NT2/D1 (cell line): ENCODE measurements at places on chromosomes 13 and 19.
A peak's percentile ranks its signal among the peaks of the same experiment; 100 is the strongest.

- no peak for DNase-seq
These were observed 5.5 kb upstream of the ADAMTS10 start for GRCh38 chr19:8615813-8616596.

DNA sequence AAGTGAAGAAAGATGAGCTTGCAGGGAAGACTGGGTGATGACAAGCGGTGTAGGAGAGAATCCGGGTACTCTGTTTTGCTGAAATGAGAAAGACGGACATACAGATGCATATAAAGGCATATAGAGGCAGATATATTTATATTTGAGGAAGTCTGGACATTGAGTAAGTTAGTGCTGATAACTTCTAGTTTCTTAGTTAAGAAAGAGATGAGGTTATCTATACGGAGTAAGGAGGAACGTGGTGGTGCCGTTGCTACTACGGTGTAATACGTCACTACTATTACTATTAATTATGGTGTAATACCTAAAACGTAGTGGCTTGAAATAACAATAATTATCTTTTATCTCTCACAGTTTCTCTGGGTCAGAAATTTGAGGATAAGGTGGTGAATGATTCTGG lies 9.8 kb upstream of the CPB2 start:
- no peak for DNase-seq

GRCh38 chr19:1101337-1101698 lies 2.5 kb upstream of the GPX4 start:
- no peak for DNase-seq

- no peak for DNase-seq
These were observed 64.8 kb upstream of the FLT1 start for GRCh38 chr13:28559636-28560259.

- DNase-seq: no peak
These were observed 523.7 kb upstream of the HTR2A start for GRCh38 chr13:47420568-47420967.

- peak; percentile 47 for DNase-seq
These were observed 8.6 kb downstream of the LTBP4 start for GRCh38 chr19:40609561-40610395.

GRCh38 chr13:79662882-79663281 lies 181.9 kb downstream of the NDFIP2 start:
- no peak for DNase-seq

- no peak for DNase-seq
These were observed 189.7 kb downstream of the SHISA2 start for GRCh38 chr13:25862156-25862555.

DNA sequence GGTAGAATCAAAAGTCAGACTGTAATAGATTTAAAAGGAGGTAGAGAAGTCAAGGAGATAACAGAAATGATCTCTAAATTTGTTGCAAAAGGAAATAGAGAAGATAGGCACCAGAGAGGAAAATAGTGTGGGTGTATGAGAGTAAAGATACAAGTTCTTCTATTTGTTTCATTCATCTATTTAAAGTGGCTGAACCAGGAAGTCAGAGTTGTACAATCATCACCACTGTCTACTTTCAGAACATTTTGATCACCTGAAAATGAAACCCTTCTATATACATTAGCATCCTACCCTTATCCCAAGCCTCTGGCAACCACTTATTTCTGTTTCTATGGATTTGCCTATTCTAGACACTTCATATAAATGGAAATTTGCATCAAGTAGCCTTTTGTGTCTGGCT lies 36.7 kb downstream of the INTS6 start:
- DNase-seq: no peak

DNA sequence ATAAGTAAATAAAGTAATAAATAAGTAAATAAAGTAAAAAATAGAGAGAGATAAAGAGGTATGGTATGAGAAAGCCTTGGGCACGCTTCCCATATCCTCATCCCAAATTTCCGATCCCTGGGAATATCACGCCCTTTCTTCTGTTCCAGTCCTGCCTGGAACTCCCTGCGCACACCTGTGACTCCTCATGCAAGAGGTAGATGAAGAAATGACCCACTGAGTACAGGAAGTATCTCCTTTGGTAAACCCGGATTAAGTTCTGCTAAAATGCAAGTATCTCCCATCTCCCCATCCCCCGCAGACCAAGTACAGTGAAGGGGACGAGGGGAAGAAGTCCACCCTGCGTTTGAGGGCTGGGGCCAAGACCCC lies 399 bp upstream of the ZNF136 start:
- no peak for DNase-seq

- no peak for DNase-seq
These were observed 29.9 kb upstream of the FAM124A start for GRCh38 chr13:51192348-51192747.

DNA sequence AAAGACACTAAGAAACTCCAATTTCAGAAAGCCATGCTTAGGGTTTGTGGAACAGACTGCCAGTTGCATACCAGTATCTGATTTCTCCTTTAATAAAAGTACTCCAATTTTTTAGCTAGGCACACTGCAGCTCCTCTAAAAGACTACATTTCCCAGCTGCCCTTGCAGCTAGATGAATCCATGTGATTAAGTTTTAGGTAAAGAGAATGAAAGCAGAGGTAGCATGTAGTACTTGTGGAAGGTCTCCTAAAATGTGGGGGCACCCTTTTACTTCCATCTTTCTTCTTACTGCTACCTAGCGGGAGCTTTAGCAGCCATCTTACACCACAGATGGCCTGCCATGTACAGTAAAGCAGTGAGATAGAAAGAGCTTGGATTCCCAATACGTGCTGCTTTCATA lies 33.0 kb upstream of the TSC22D1 start:
- no peak for DNase-seq
